ENCODE measurements at places on chromosomes 16 and 17. TPM values are rescaled to one million over a fixed set of nuclear protein-coding genes. Genes with fewer than 3 reads are reported as not detected.

- H3K27me3 ChIP-seq: peaks cover 5% of the 10 kb centered on the region
- H3K36me3 ChIP-seq: no peaks in the 10 kb centered on the region
- no peak overlapping the region for H3K4me3 ChIP-seq
- DNase-seq: no peak
- peaks cover 10% of the 10 kb centered on the region for H3K4me1 ChIP-seq
These were observed 32.2 kb downstream of the DHX38 start for GRCh38 chr16:72125635-72126428.

RFNG gene
- 48.5 TPM for total RNA-seq

DNA sequence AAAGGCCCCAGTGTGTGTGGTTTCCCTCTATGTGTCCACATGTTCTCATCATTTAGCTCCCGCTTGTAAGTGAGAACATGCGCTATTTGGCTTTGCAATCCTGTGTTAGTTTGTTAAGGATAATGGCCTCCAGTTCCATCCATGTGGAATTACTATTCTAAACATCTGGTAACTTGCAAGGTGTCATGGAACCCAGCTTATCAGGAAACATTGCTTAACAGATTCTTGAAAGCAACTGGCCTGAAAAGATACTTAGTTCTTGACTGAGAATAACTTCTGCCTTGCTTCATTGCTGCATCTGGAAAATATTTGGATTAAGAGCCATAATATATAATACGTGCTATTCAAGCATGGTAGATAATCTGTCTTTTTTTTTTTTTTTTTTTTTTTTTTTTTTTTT lies 27.8 kb downstream of the PAFAH1B1 start:
- no peak overlapping the region for H3K27ac ChIP-seq
- DNase-seq: no peak
- peaks cover 32% of the 10 kb centered on the region for H3K36me3 ChIP-seq
- H3K27me3 ChIP-seq: no peaks in the 10 kb centered on the region
- H3K4me1 ChIP-seq: no peaks in the 10 kb centered on the region

SERPINF2 gene
- not detected for total RNA-seq

GRCh38 chr17:77356109-77356689 lies 215.4 kb downstream of the SEC14L1 start:
- H3K36me3 ChIP-seq: peaks cover 8% of the 10 kb centered on the region
- H3K27me3 ChIP-seq: peaks cover 4% of the 10 kb centered on the region
- peaks cover 56% of the 10 kb centered on the region for H3K4me1 ChIP-seq
- H3K4me3 ChIP-seq: no peak overlapping the region

- peaks cover 54% of the 10 kb centered on the region for H3K4me1 ChIP-seq
- H3K4me3 ChIP-seq: peak overlapping the region; percentile 98
These were observed 825 bp downstream of the HEATR6 start for GRCh38 chr17:60077672-60078519.

DNA sequence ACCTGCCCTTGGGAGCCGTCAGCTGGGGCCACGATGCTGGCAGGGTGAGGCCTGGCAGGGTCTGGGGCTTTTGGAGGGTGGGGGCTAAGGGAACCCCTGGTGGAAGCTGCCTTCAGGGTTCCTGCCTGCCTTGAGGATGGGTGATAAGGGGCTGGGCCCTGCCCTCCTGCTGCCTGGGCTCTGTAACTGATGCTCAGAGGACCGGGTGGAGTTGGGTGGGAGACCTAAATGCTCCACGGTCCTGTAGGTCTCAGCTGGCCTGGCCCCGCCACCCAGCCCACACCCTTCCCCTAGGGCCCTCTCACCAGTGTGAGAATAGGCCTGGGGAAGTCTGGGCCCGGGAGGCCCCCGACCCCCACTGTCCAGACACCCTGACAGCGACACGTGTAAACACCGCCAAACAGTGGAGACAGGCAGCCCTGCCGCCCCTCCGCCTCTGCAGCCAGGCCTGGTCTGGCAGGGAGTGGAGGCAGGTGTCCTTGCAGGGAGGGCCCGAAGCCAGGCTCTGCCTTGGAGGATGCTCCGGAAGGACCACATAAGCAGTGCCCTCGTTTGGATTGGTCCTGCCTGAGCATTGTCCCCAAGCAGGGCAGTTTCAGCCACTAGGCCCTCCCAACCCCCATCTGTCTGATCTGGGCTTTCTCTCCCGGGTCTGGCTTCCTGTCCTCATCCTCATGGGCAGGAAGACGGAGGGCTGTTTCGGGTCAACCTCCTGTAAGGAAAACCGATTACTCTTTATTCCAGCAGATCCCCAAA lies 6.5 kb upstream of the BAHCC1 start:
- H3K4me3 ChIP-seq: no peak overlapping the region
- H3K4me1 ChIP-seq: peaks cover 29% of the 10 kb centered on the region
- no peaks in the 10 kb centered on the region for H3K36me3 ChIP-seq
- H3K27ac ChIP-seq: peak overlapping the region; percentile 61
- DNase-seq: no peak

- peaks cover 18% of the 10 kb centered on the region for H3K27me3 ChIP-seq
- DNase-seq: no peak
- no peak overlapping the region for H3K27ac ChIP-seq
- peaks cover 6% of the 10 kb centered on the region for H3K4me1 ChIP-seq
- no peak overlapping the region for H3K4me3 ChIP-seq
These were observed 2.5 kb downstream of the TNK1 start for GRCh38 chr17:7383371-7383741.

- no peak overlapping the region for H3K27ac ChIP-seq
- H3K27me3 ChIP-seq: no peaks in the 10 kb centered on the region
- H3K4me1 ChIP-seq: peaks cover 6% of the 10 kb centered on the region
- H3K36me3 ChIP-seq: no peaks in the 10 kb centered on the region
These were observed 169.8 kb downstream of the PITPNC1 start for GRCh38 chr17:67546578-67547527.

KRT33A gene
- not detected for total RNA-seq

- H3K27me3 ChIP-seq: no peaks in the 10 kb centered on the region
- H3K4me3 ChIP-seq: peak overlapping the region; percentile 63
- peaks cover 41% of the 10 kb centered on the region for H3K36me3 ChIP-seq
- H3K27ac ChIP-seq: peak overlapping the region; percentile 86
- H3K4me1 ChIP-seq: peaks cover 48% of the 10 kb centered on the region
These were observed 8.4 kb downstream of the NDUFAB1 start for GRCh38 chr16:23587726-23588125.

SMIM5 gene
- not detected for total RNA-seq

GRCh38 chr16:29779474-29779873 lies 1.4 kb downstream of the ZG16 start:
- DNase-seq: no peak
- peaks cover 36% of the 10 kb centered on the region for H3K27me3 ChIP-seq

CALB2 gene
- not detected for total RNA-seq

MMP25 gene
- total RNA-seq: not detected

GRCh38 chr17:36152639-36153120 lies 23.8 kb downstream of the TBC1D3B start:
- H3K4me1 ChIP-seq: peaks cover 12% of the 10 kb centered on the region
- H3K4me3 ChIP-seq: no peak overlapping the region
- peaks cover 3% of the 10 kb centered on the region for H3K27me3 ChIP-seq
- no peak overlapping the region for H3K27ac ChIP-seq
- no peaks in the 10 kb centered on the region for H3K36me3 ChIP-seq

GRCh38 chr16:89122322-89122851 lies 28.7 kb downstream of the ACSF3 start:
- H3K36me3 ChIP-seq: peaks cover 27% of the 10 kb centered on the region
- no peaks in the 10 kb centered on the region for H3K27me3 ChIP-seq
- H3K4me1 ChIP-seq: no peaks in the 10 kb centered on the region
- H3K27ac ChIP-seq: no peak overlapping the region
- no peak overlapping the region for H3K4me3 ChIP-seq

MYCBPAP gene
- total RNA-seq: 0.24 TPM

GRCh38 chr17:73394512-73395450 lies 83.0 kb upstream of the CDC42EP4 start:
- H3K27ac ChIP-seq: no peak overlapping the region
- H3K27me3 ChIP-seq: peaks cover 19% of the 10 kb centered on the region
- H3K4me3 ChIP-seq: no peak overlapping the region
- DNase-seq: no peak

OTOP3 gene
- not detected for total RNA-seq

NOXO1 gene
- 0.24 TPM for total RNA-seq

CCL7 gene
- total RNA-seq: not detected

- peaks cover 26% of the 10 kb centered on the region for H3K36me3 ChIP-seq
- peaks cover 49% of the 10 kb centered on the region for H3K4me1 ChIP-seq
- H3K27me3 ChIP-seq: peaks cover 5% of the 10 kb centered on the region
- DNase-seq: no peak
These were observed 78.5 kb downstream of the MRC2 start for GRCh38 chr17:62705778-62706597.

SMPD3 gene
- total RNA-seq: 0.18 TPM

EEF2K gene
- total RNA-seq: 21.8 TPM

NAGS gene
- 0.65 TPM for total RNA-seq

ABCA10 gene
- not detected for total RNA-seq

GRCh38 chr17:76233588-76234353 lies 6.5 kb downstream of the RNF157 start:
- peaks cover 20% of the 10 kb centered on the region for H3K27me3 ChIP-seq
- no peak overlapping the region for H3K4me3 ChIP-seq
- DNase-seq: no peak

DNA sequence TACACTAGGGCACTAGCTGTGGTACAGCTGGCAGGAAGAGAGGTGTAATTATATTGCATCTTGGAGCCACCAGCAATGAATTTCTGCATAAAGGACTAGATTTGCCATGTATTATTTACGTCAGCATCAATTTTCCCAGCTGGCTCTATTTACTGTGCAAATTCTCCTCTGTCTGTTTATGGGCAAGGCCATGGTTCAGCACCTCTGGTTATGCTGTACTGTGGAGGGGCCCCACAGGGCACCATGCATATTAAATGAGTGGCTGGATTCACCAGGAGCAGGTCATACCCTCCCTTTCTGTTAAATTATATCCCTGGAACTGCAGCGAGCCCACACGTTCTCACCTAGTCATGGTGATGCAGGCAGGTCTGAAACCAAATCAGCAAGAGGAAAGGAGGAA lies 19.8 kb downstream of the RAD51D start:
- H3K27ac ChIP-seq: no peak overlapping the region
- no peak for DNase-seq
- peaks cover 4% of the 10 kb centered on the region for H3K4me1 ChIP-seq

DNA sequence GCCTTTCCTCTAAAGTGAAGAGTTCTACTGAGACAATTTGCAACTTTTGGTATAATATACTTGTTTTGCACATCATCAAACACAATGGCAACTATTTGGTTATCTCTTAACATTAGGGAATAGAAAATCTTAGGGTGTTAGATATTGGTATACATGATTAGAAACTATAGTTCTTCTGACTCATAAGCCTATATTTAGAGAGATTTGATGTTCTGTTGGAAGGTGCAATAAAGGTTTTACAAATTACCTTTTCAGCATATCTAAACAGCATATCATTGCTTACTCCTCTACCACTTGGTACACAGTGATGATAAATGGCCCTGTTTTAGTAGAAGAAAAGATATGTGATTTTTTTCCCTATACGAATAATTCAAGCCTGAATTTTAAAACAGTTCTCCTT lies 6.2 kb downstream of the EVI2B start:
- H3K4me1 ChIP-seq: peaks cover 10% of the 10 kb centered on the region
- peaks cover 38% of the 10 kb centered on the region for H3K36me3 ChIP-seq
- no peak for DNase-seq
- no peak overlapping the region for H3K27ac ChIP-seq
- no peak overlapping the region for H3K4me3 ChIP-seq

GRCh38 chr17:42680331-42680808 lies 1.3 kb downstream of the CCR10 start:
- H3K27ac ChIP-seq: peak overlapping the region; percentile 89
- peaks cover 9% of the 10 kb centered on the region for H3K36me3 ChIP-seq
- DNase-seq: peak; percentile 11
- peaks cover 8% of the 10 kb centered on the region for H3K27me3 ChIP-seq

DNA sequence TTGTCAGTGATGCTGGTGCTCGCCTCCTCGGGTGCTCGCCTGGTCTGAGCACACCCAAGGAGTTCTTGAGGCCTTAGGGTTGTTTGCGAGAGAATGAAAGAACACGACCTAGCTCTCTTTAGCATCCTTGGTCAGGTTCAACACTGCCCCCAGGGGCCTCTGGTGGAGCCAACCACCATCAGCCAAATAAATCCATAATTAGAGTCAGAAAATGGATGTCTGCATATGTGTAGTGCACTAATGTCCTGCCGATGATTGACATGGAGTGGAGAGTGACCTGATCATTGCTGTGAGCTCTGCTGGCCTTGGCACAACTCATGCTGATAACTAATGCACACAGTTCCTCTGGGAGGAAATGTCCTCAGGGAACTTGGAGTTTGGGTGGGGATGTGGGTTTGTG lies 8.2 kb upstream of the STH start:
- no peak overlapping the region for H3K27ac ChIP-seq
- H3K27me3 ChIP-seq: peaks cover 12% of the 10 kb centered on the region
- no peaks in the 10 kb centered on the region for H3K36me3 ChIP-seq
- no peak overlapping the region for H3K4me3 ChIP-seq
- DNase-seq: no peak

GRCh38 chr16:22878955-22879354 lies 65.0 kb downstream of the HS3ST2 start:
- no peak for DNase-seq
- no peak overlapping the region for H3K27ac ChIP-seq
- no peaks in the 10 kb centered on the region for H3K4me1 ChIP-seq
- peaks cover 5% of the 10 kb centered on the region for H3K27me3 ChIP-seq

TP53TG3 gene
- not detected for total RNA-seq

KRT31 gene
- not detected for total RNA-seq

GRCh38 chr17:59498530-59499307 lies 66.7 kb upstream of the DHX40 start:
- H3K27me3 ChIP-seq: peaks cover 34% of the 10 kb centered on the region
- H3K4me1 ChIP-seq: no peaks in the 10 kb centered on the region
- no peak overlapping the region for H3K27ac ChIP-seq

TMEM204 gene
- 27.3 TPM for total RNA-seq

GRCh38 chr16:56983211-56983751 lies 6.1 kb upstream of the NLRC5 start:
- no peak for DNase-seq
- no peak overlapping the region for H3K4me3 ChIP-seq
- peaks cover 33% of the 10 kb centered on the region for H3K4me1 ChIP-seq
- H3K27ac ChIP-seq: no peak overlapping the region
- 0 out of 2 replicates have a peak, but pooled peaks cover 7% of the 10 kb centered on the region for H3K36me3 ChIP-seq
- H3K27me3 ChIP-seq: no peaks in the 10 kb centered on the region

- H3K27ac ChIP-seq: no peak overlapping the region
- no peak for DNase-seq
- H3K27me3 ChIP-seq: no peaks in the 10 kb centered on the region
- peaks cover 44% of the 10 kb centered on the region for H3K4me1 ChIP-seq
- peaks cover 17% of the 10 kb centered on the region for H3K36me3 ChIP-seq
- peak overlapping the region; percentile 89 for H3K4me3 ChIP-seq
These were observed 2.2 kb downstream of the C17orf67 start for GRCh38 chr17:56831369-56832095.

- H3K27me3 ChIP-seq: no peaks in the 10 kb centered on the region
- H3K36me3 ChIP-seq: peaks cover 3% of the 10 kb centered on the region
- peaks cover 29% of the 10 kb centered on the region for H3K4me1 ChIP-seq
- no peak overlapping the region for H3K27ac ChIP-seq
- DNase-seq: no peak
These were observed 6.1 kb upstream of the TBX2 start for GRCh38 chr17:61393550-61393903.

Measured in HFFc6 (cell line).